ENCODE measurements at places on chromosomes 5 and 9.

- no peak for DNase-seq
These were observed 58.9 kb downstream of the DAP start for GRCh38 chr5:10702040-10702629.

GRCh38 chr9:93255994-93256877 lies 72.3 kb downstream of the WNK2 start:
- no peak for DNase-seq

DNA sequence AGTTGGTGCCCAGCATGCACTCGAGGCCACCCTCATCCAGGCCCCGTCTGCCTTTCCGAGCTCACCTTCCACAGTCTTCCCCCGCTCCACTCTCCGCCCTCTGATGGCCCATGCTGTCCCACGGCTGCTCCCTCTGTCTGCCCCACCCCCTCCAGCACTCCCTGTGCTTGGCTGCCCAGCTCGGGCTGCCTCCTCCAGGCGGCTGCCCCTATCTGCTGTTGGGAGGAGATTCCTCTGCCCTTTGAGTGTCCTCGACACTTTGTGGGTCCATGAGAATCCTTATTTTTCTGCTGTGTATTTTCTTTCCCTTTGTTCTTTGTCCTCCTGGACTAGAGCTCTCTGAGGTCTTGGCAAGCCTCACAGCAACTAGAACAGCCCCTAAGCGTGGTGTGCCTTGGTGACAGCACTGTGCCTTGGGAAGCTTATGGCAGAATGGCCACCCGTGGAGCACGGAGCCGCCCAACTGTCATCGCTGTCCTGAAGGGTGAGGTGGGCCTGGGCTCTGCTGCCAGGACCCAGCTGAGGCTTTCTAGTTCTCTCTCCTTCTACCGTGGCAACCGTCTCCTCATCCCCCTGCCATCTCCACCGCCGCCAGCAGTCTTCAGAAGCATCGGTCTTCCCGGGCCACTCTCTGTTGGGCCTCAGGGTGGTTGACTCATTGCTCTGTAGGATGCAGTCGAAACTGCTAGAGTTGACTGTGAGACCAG lies 5.2 kb downstream of the NTMT1 start:
- no peak for DNase-seq

- DNase-seq: no peak
These were observed 50.0 kb downstream of the RGS3 start for GRCh38 chr9:113513536-113513935.

DNA sequence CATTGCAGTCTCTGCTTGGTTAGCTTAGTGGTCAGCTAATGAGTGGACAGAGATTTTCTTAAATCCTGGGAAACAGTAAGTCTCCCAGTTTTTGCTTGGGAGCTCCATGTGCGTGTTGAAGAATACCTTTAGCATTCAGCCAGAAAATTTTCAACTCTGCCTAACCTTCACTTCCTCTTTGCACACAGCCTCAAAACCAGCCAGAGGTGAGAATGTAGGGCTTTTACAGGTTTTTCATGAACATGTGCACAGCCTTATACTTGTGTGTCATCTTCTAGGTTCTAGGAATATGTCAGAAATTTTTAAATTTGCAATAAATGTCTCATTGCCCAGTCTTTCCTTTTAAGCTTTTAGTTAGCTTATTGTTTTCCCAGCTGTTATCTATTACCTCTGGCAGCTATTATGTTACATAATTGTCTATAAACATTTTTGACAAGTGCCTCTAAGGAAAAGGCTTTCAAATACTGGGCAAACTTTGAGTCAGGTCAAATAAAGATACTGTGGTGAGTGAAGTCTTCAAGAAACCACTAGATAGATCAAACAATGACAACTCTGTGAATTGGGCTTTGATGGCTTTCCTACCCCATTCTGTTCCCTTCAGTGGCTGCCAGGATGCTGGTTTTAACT lies 12.7 kb downstream of the ADGRV1 start:
- no peak for DNase-seq

DNA sequence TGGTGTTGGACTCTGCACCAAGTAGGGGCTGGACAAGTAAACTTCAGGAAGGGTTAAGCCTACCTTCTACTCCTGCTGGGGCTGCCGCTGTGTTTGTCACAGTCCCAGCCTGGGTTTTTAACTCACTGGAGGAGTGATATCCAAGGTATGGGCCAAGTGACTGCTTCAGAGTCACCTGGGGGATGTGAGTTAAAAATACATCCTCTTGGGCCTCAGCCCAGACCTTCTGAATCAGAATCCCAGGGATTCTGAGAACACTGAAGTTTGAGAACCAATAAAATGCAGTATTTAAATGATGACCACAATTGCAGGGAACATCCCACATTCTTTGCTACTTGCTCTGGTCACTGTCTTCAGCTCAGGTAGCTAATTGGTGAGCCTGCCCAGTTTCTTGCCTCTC lies 95.1 kb upstream of the DNAH5 start:
- DNase-seq: no peak

GRCh38 chr5:179816796-179817469 lies 3.8 kb upstream of the SQSTM1 start:
- no peak for DNase-seq

- DNase-seq: no peak
These were observed 59.2 kb downstream of the C9orf50 start for GRCh38 chr9:129561594-129562281.

DNA sequence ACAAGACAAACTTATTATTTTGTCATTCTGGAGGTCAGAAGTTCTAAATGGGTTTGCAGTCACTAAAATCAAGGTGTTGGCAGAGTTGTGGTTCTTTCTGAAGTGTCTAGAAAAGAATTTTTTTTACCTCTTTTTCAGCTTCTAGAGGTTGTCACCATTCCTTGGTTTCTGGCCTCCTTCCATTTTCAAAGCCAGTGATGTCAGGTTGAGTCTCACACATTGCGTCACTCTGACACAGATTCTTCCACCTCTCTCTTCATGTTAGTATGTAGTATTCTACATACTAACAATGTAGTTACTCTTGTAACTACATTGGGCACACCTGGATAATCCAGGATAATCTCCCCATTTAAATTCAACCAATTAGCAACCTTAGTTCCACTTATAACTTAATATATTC lies 290.3 kb downstream of the RFX3 start:
- DNase-seq: no peak

GRCh38 chr5:483434-484140 lies 40.6 kb downstream of the EXOC3 start:
- DNase-seq: no peak

- no peak for DNase-seq
These were observed 716 bp upstream of the OTULIN start for GRCh38 chr5:14663734-14664269.

- DNase-seq: no peak
These were observed 187.5 kb upstream of the HMHB1 start for GRCh38 chr5:143624465-143624864.

DNA sequence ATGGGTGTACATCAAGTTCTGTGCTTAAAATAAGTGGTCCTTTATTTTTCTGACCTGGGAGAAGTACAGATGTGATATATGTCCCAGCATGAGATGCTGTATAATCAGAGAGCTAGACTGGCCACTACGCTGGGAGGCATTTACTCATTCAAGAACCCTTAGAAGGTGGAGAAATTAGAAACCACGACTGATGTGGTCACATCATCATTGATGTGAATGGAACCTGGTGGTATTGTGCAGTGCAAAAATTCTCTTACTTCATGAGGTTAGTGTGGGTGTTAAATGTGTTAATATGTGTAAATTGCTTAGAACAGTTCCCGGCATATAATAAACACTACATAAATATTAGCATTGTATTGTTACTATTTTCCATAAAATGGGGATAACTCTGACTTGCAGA lies 69.5 kb upstream of the CKMT2 start:
- DNase-seq: no peak

DNA sequence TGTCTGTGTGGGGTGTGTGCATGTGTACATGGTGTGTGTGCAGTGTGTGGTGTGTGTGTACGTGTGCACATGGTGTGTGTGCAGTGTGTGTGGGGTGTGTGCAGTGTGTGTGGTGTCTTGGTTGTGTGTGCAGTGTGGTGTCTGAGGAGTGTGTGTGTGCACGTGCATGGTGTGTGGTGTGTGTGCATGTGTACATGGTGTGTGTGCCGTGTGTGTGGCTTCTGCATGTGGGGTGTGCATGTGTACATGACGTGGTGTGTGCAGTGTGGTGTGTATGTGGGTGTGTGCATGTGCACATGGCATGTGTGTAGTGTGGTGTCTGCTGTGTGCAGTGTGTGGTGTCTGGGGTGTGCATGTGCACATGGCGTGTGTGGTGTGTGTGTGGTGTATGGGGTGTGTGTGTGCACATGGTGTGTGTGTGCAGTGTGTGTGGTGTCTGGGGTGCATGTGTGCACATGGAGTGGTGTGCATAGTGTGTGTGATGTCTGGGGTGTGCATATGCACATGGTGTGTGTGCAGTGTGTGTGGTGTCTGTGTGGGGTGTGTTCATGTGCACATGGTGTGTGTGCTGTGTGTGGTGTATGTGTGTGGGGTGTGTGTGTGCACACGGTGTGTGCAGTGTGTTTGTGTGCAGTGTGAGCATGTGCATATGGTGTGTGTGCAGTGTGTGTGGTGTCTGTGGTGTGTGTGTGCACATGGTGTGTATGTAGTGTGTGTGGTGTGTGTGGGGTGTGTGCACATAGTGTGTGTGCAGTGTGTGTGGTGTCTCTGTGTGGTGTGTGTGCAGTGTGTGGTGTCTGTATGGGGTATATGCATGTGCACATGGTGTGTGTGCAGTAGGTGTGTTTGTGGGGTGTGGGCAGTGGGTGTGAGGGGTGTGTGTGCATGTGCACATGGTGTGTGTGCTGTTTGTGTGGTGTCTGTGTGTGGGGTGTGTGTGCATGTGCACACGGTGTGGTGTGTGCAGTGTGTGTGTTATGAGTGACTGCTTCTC lies 40.6 kb upstream of the ZNG1F start:
- DNase-seq: no peak

DNA sequence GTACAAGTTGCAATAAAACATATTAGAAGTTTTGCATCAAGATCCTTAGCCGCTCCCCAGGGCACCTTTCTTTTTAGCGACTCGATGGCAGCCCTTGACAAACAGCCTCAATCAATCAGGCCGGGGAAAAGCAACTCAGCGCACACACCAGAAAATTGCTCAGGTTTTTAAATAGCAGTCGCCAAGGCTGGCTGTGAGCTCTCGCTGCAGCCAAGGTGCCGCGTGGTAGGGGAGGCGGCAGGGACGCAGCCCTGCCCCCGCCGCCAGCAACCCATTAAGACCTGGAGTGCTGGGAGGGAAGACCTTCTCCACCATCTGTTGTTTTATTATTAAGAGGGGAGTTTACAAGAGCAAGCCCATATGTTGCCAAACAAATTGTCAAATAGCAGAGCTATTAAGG lies 22.6 kb downstream of the ASS1 start:
- no peak for DNase-seq

GRCh38 chr5:76106149-76106548 lies 23.0 kb downstream of the SV2C start:
- DNase-seq: no peak

DNA sequence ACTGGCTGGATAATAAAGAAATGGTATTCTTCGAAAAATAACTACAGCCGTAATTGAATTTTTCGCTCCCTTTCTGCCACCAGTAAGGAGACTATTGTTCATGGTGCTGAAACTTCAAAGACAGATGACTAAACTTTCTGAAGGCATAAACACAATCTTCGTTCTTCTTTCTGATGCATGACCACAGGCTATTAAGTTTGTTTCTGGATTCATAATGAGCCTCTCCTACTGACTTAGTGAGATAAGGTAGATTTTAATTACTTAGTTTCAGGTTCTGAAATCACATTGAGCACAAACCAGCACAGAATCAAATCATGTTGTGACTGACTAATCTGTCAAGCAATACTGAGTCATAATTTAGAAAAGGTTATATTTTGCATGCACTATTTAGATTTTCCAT lies 441.8 kb upstream of the CCNG1 start:
- DNase-seq: no peak

- no peak for DNase-seq
These were observed 62.0 kb downstream of the MAPKAP1 start for GRCh38 chr9:125644819-125645507.

- DNase-seq: no peak
These were observed 34.5 kb upstream of the KCNMB1 start for GRCh38 chr5:170423692-170424091.

DNA sequence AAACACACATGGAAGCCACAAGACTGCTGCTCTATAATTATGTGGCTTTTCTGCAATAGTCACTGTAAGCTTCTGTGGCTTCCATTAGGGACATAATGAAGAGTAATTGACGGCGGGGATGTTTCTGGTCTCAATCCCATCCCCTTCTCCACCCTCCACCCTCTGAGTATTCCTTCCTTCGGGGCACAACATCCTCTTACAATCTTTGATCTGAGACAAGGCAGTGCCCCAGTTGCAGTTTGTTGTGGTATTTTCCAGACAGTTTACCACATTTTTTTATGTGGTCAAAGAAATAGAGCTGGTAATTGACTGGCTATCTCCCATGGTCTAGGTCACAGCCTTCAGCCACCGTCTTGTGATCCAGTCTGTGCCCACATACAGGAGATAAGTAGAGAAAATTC lies 277.7 kb downstream of the NR2F1-AS1 start:
- DNase-seq: no peak

DNA sequence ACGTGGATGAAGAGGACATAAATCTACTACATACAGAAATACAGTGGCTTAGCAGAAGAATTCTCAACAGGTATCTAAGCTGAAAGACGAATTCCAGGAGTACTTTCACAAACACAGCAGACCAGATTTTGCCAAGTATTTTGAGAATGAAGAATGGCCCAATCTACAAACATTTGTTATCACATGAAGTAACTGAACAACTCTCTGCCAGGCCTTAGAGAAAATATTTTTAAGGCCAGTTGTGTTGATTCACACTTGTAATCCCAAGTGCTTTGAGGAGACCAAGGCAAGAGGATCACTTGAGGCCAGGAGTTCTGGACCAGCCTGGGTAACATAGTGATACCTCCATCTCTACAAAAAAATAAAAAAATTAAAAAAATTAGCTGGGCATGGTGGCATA lies 14.3 kb downstream of the AGTPBP1 start:
- no peak for DNase-seq

DNA sequence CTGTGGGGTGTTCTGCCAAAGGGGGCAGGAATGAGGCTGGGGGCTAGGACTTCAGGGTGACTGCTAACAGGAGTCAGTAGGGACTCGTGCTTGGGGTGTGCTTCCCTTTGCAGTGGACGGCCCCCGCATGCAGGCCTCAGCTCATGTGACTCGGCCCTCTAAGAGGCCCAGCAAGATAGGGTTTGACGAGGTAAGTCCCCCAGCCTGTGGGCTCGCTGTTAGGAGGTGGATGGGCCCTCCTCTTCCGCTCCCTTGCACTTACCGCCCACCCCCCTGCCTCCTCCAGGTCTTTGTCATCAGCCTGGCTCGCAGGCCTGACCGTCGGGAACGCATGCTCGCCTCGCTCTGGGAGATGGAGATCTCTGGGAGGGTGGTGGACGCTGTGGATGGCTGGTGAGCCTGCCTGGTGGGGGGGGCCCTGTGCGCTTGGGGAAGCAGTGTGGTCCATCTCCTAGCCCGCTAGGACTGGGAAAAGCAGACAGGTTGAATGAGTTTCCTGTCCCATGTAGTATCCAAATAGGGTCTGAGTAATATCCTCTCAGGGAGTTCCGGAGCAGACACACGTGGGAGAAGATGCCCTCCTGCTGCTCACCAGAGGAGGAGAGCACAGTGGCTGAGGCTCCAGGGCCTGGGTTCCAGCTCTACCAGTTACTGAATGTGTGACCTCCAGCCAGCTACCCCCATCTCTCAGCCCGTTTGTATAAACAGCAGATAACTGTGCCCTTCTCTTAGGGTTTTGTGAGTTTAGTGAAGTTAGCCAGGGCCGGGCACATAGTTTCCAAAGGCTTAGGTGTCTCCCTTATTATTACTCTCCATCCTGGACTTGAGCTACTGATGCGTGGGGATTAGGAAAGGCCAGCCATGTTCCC lies 8.2 kb downstream of the CERCAM start:
- no peak for DNase-seq

Measured in naive thymus-derived CD4-positive, alpha-beta T cell (primary cell).